Activated CD4-positive, alpha-beta T cell treated with anti-CD3 and anti-CD28 coated beads, Interleukin-2, amount 50 U/mL, for 1 hour (primary cell): ENCODE measurements at places on chromosomes 2 and 18.

DNA sequence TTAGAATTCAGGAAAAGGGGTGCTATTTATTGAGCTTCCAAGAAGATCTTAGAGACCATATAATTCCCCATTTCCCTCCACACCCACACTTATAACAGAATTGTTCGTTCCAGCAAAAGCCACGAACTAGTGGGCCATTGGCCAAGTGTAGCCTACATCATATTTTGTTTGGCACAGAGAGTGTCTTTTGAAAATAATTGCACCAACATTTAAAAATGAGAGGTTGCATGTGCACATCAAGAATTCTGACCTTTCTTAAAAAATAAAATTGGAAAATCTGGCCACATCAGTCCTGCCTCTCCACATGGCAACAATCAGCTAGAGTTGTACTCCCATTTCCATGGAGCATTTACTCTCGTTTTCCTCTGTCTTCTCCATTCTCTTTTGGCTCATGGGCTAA, 655.5 kb upstream of the FANCL start:
- no peak for DNase-seq

GRCh38 chr2:10238991-10239485, 63.7 kb upstream of the HPCAL1 start:
- no peak for DNase-seq

DNA sequence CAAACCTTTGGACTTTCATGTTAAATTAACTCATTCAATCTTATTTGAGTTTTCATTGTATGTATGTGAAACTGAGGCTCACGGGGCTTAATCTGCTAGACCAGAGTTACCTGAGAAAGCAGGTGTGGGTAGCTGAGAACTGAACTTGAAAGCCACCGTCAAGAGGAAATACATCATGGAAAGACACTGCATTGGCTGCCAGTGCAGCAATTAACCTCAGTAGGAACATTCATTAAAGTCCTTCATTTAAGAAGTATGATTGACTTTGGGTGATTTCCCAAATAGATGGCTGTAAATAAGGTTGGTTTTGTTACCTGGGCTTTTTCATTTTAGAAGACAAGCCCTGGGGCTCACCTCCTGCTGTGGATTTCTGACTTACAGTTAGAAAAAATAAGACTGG, 36.5 kb upstream of the MGAT5 start:
- no peak for DNase-seq

DNA sequence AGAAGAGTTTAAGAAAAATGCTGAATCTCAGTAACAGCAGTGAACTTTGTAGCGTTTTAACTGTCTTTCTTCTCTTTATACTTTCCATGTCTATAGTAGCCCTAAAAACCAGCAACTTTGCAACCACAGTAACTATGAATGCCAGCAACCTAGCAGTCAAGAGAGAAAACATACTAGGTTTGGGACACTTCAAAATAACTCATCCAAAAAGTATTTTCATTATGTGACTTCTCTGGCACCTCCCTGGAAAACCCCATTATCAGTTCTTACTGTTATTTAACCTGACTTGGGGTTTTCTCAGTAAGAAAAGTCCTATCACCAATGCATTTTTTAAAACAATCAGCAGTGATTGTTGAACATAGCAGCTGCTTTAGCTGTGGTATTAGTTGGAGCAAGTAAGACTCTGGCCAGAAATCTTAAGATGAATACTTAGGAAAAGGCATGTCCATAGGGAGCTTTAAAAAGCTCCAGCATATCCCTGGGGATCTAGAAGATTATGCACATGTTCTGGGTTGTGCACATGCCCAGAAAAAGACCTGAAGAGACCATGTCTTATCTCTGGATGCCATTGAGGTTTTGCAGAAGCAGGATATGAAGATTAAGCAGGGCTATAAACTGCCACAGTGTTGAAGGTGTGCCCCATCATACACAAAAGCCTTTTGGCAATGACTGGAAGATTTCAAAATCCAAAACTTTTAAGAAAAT, 411.3 kb downstream of the CMPK2 start:
- no peak for DNase-seq

DNA sequence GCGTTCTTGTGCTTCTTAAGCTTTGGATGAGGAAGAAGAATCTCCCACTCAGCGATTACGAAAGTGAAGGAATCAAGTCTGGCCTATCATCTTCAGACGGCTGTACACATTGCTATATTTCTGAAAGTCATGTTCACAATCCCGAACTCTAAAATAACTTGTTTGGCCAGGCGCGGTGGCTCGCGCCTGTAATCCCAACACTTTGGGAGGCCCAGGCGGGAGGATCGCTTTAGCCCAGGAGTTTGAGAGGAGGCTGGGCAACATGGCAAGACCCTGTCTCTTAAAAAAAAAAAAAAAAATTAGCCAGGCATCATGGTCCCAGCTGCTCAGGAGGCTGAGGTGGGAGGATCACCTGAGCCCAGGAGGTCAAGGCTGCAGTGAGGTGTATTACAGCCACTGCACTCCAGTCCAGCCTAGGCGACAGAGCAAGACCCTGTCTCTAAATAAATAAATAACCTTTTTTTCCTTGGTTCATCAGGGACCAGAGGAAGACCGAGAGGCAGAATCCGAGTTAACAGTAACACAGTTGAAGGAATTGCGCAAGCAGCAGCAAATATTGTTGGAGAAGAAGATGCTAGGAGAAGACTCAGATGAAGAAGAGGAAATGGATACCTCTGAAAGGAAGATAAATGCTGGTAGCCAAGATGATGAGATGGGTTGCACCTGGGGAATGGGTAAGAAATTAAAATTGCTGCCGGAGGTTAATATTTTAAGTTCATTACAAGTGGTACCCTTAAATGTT, 1.1 kb downstream of the SLC4A1AP start:
- no peak for DNase-seq

DNA sequence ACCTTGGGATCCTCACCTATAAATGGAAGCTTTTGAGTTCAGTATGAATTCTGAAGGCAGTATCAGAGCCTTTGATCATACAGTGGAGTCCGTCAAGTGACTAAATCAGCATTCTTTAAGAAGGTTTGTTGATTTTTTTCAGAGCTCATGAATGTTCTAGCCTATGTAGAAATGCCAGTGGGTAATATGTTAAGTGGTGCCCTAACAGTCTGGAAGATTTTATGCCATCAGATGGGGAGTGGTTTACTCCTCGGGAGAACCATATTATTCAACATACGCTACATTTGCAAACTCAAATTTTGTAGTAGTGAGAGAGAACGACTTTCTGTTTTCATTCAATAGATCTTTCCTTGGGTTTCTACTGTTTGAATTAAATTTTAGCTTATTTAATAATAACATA, 225.0 kb upstream of the ACVR2A start:
- no peak for DNase-seq

DNA sequence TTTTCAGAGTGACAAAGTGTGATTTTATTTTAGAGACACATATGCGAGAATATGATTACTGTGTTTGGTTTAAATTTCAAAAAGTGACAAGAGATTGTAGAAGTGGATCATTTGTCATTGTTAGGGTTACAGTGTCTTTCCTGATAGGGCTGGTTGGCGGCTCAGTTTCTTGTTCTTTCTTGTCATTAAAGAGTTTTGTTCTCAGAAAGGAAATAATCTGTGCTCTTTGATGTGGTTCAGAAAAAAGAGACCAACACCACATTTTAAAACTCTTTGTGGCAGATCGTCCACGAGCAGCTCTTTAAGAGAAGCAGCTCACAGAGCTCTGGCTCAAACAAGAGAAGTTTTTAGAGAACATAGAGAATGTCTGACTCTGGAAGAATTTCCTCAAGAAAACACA, 45.6 kb upstream of the ZNF532 start:
- DNase-seq, result peak; percentile 12

GRCh38 chr2:152219077-152219828, 43.7 kb upstream of the STAM2 start:
- DNase-seq, result no peak

DNA sequence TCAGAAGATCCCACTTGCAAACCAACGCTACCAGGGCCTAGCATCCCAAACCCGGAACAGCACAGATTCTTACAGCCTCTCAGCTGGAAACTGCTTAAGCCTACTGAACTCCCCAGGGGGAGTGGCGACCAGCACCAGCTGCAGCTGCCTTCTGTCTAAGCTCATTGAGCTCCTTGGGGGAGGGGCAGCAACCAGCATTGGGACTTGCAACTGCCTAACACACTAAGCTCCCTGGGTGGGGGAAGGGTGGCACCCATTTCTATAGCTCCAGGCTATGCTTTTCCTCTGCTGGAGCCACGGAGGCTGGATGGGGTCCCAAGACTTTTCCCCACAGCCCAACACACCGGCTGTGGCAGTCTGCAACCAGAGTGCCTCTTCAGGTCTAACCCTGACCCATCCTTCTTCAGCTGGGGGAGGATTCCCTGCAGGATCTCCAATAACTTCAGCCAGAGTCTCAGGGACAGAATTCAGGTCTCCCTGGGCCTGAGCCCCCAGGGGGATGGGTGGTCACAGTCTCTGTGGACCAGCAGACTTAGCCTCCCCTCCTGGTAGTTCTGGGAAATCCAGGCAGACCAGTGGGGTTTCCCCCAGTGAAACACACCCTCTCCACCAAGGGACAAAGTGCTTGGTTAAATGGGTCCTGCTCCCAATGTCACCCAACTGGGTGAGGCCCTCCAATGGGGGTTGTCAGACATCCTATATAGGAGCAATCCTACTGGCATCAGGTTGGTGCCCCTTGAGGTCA, 45.9 kb upstream of the ITGA4 start:
- no peak for DNase-seq
